ENCODE measurements at places on chromosomes 1 and 21.

- no peak for DNase-seq
These were observed 79.0 kb downstream of the RUNX1 start for GRCh38 chr21:34970167-34970500.

GRCh38 chr1:162014202-162014601, 9.5 kb downstream of the OLFML2B start:
- no peak for DNase-seq

GRCh38 chr1:164999146-164999545, 357.4 kb downstream of the LMX1A start:
- no peak for DNase-seq

DNA sequence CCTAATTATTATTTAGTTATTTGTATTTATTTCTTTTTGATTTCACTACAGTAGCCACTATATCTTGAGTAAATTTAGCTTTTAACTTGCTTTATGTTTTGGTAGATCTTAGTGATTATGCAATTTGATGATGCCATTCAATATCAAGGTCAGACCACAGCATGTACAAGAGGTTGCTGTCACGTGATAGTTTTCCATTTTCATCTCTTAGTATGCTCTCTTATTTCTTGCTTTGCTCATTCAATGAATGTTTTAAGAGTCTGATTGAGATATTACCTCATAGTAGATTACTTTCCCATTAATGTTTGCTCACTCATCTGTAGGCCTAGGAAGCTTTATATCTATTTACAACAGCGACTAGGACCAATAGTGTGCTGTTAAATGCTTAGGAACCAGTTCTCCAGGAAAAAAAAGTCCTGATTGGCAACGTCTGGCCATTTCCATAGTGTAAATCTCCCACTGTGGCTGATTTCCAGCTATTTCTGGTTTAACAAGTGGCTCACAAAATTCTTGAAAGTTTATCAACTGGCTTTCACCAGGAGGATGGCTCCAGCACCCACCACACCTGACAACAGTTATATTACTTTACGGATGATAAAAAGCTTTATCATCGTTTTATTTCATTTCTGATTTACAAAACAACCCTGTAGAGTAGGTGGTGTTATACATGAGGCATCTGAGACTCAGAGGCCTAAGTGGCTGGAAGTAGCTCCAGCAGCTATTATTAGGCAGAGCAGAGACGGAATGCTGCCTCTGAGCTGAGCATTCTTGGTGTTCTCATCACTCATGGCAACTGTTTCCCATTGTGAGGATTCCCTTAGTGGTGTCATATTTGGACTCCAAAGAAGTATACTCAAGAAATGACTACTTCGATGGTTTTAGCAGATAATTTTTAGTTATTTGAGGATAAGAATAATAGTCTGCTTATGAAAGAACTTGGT, 235.2 kb downstream of the DISC1 start:
- no peak for DNase-seq

GRCh38 chr1:108028841-108029388, 63.9 kb upstream of the VAV3 start:
- no peak for DNase-seq

- DNase-seq: no peak
These were observed 468.8 kb upstream of the RUNX1 start for GRCh38 chr21:35517865-35518264.

DNA sequence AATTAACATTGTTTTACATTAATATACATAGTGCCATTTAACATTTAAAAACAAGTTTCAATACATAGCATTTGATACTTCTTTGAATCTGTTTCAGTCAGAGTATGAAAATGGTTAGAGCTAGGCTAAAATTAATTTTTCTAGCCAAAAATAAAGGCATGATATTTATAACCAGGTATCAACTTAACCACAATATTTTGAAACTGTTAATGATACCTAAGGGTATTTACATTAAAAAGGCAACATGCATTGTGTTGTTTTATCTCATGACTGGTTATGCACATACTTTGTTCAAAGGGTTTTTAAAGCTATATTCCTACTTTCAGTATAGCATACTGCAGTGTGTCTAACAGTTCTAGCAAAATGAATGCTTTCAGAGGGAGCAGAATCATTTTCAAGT, 130.0 kb downstream of the HS2ST1 start:
- DNase-seq: no peak

- no peak for DNase-seq
These were observed 212.3 kb downstream of the HHIPL2 start for GRCh38 chr1:222335586-222335985.

DNA sequence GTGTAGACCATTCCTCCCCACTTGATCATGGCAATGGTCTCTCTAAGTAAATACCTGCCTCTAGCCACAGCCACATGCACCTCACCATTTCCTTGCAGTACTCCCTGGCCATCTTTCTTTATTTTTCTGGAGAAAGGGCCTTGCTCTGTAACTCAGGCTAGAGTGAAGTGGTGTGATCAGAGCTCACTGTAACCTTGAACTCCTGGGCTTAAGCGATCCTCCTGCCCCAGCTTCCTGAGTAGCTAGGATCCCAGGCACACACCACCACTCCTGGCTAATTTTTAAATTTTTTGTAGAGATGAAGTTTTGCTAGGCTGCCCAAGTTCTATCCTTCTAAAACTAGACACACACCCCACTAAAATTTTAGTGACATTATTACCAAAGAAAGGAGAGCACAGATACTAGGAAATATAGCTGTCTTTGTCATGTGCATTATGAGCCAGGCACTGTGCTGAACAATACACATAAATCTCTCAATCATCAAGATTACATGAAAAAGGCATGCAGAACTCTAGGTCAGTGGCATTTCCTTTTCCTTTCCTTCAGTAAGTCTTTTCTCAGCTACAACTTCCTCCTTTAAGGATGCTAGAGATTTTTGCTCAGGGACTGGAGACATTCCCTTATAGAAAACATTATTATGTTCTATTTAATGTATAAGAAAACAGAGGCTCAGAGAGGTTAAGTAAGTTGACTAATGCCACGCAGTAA, 95.0 kb upstream of the SERBP1 start:
- no peak for DNase-seq

GRCh38 chr1:32928715-32929114, 27.5 kb upstream of the TMEM54 start:
- DNase-seq: no peak

DNA sequence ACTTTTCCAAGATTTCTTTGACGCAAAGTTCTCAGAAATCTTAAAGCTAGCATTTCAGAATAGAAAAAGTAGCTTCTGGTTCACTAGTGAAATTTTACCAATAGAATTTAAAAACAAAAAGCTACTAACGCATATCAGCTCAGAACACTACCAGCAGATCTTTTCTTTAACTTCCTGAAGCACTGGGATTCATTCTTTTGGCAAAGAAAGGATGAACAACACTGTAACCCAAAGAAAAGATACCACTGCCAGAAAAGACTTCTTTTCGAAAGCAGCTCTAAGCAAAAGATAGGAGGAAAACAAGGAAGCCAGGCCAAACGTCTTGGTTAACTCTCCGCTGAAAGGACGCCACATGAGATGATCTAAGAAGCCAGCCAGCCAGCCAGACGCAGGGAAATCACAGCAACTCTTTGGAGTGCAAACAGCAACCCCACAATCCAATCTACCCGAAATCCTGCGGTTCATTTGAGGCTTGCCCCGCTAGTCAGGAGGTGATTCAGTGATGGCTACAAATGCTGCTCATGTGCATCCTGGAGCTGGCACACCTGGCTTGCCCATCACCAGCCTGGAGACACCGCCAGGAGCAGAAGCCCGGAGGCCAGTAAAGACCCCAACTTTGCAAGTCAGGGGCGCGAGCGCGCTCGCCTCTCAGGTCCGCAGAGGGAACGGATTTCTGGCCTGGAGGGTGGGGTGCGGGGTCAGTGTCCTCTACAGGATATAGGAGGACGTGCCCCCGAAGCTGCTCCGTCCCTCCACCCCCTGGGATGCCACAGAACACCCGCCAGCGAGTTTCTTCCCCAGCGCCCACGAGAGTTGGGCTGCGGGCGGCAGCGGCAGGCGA, 812 bp downstream of the NBPF1 start:
- peak; percentile 85 for DNase-seq

- DNase-seq: no peak
These were observed 86.2 kb downstream of the EIF4G3 start for GRCh38 chr1:21090463-21090862.

- no peak for DNase-seq
These were observed 75.4 kb downstream of the RUNX1 start for GRCh38 chr21:34973685-34974084.

DNA sequence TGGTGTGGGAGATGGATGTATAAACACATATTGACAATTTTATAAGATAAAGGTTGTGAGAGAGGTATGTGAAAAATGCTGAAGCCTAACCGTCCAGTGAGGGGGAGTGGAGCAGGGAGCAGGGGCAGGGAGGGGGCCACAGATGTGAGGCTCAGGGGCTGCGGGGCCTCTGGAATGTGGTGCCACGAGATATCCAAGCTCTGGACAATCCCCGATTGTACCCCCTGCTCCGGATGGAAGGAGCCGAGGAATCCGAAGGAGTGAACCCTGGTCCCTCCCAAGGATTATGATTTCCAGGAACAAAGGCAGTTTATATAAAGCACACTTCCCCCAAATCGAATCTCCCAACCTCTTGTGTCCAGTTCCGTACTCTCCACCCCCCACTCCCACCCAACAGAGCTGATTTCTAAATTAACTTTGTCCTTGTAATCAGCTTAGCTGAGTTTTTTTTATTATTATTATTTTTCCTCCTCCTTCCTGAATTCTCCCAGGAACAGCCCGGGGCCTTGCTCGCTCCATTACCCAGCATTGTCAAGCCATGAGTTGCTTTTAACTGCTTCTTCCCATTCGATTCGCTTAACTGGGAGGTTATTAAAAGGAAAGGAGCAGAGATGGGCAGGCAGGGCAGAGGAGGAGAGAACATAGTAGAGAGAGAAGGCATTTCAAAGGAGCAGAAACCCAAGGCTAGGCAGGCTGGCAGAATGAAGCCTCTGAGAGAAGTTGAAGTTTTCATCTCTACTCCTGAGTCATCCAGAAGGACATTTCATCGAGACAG, 9.4 kb downstream of the KIRREL1 start:
- no peak for DNase-seq

DNA sequence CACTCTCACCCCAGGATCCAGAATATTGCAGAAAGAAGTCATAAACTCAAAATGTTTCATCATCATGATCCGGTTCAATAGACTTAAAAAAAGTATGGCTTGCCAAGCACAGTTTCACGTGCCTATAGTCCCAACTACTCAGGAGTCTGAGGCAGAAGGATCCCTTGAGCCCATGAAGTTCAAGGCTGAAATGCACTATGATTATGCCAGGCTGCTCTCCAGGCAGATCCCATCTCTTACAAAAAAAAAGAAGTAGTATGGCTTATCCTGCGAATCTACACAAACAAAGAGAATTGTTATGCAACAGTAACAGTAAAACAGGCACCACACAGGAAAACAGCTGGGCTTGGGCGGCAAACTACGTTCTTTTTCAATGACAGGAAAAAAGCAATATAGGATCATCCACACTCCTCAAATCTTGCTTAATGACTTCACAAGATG, 76.2 kb downstream of the EIF4G3 start:
- DNase-seq: no peak

DNA sequence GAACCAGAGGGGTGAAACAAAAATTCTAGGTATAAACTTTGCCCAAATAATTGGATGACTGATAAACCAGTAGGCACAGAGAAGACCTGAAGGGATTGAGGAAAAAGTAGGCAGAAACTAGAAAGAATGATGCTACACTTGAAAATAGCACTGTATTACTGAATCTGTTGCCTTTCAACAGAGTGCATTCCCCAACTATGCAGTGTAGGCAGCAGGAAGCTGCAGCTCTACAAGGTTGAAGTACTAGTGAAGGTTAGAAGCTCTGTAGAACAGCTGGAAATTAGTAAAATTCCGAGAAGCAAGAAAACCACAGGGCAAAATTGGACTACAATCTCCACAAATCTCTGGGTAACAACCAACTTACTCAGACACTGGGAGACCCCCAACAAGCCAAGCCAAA, 27.4 kb downstream of the ZNF644 start:
- DNase-seq: no peak

- no peak for DNase-seq
These were observed 98.1 kb downstream of the PLD5 start for GRCh38 chr1:242426271-242426905.

GRCh38 chr1:67766141-67766978, 66.9 kb downstream of the GNG12 start:
- DNase-seq: peak; percentile 19

GRCh38 chr1:160607672-160608032, 28.4 kb upstream of the CD84 start:
- no peak for DNase-seq

DNA sequence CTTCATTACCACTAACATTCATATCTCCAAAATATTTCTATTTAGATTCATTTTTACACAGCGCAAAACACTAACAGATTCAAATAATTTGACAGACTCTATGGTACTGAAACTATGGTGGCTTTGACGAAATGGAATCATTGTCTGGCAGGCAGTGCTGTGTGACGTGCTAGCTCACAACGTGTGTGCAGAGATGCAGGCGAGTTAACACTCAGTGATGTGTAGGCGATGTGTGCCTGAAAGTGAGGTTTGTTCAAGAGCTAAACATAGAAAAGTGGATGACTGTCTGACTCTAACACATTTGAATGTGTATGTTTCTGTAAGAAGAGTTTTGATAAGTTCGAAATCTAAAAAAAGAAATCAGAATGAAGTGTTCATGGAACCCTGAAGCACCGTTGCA, 97.7 kb downstream of the RYR2 start:
- DNase-seq: no peak

DNA sequence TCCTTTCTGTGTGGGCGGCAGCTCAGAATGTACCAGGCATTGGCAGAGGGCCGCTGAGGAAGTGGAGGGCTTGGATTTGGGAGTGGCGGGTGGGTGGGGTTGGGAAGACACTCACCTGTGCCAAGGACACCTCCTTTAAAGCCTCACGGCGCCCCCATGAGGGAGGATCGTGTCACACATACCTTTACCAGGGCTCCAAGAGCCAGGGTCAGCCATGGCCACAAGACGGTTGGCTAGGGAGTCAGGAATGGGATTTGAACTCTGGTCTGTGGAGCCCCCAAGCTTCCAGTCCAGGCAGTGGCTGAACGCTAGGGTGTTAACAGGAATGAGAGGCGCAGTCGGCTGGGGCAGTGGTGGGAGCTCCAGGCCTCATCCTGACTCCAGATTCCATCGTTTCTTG, 4.6 kb downstream of the NBL1 start:
- DNase-seq: no peak

GRCh38 chr1:3618881-3619671, 5.7 kb upstream of the TPRG1L start:
- peak; percentile 38 for DNase-seq

- DNase-seq: peak; percentile 29
These were observed 38.6 kb upstream of the GPR137B start for GRCh38 chr1:236103646-236104218.

- no peak for DNase-seq
These were observed 14.7 kb downstream of the PGLYRP4 start for GRCh38 chr1:153333902-153334301.
